ENCODE measurements at places on chromosomes 4 and X.

DNA sequence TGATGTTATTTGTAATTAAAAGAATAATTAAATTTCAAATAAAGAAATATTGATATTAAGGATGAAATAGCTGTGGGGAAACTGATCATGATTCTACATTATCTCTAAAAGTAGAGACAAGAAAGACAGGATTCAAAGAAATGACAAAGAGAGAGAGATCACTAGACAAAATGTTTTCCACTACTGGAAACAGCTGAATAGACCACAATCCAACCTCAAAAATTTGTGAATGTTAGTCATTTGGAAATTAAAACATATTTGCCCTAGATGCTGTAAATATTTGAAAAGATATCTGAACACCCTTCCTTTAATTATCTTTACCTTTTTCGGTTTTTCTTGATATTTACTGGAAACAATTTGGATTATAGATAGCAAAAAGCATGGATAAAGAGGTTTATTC, 414.9 kb downstream of the CENPC start:
- no peak for DNase-seq

DNA sequence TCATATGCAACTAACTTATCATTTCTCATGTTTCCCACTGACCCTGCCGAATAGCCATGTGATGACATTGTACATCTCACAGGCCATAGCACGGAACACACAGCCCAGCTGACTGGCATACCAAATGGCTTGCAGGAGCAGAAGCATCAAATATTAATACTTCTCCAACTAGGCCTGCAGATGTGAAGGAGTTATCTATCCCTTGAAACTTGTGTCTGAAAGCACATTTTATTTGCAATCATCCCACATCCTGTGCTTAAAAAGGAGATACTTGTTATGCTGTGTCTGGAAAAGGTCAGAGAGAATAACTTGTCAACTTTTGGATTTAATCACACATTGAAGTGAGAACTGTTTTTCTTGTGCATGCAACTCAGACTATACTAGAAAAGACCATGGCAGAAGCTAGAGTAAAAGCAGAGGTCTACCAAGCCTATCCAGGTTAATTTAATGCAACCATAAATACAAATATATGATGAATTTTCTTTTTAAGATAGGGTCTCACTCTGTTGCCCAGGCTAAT, 100.4 kb downstream of the IRF2 start:
- DNase-seq = no peak

GRCh38 chrX:129565046-129565650, 25.1 kb downstream of the OCRL start:
- DNase-seq = no peak

DNA sequence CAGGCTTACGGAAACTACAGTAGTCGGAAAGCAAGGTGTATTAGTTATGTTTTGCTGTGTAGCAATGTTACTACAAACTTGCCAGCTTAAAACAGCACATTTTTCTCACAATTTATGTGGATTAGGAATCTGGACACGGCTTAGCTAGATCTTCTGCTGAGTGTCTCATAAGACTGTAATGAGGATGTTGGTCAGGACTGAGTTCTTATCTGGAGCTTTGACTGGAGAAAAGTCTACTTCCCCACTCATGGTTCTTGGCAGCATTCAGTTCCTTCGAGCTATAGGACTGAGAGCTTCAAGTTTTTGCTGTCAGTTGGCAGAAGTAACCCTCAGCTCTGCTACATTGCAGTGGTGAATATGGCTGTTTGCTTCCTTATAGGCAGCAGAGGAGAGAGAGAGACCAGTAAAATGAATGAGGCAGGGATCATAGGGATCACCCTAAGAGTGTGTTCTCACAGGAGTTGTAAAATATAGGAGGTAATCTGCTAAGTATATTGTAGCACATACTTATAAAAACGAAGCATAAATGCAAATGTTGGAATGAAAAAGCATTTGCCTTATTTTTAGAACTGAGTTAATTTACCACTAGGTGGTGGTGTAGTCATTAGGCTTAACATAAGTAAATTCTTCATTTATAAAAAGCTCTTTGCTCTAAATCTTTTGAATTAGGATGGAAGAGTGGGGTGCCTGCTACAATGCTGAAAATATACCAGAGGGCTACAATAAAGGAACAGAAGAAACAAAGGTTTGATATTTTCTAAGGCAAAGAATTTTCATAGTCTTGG, 38.6 kb downstream of the ALG13 start:
- DNase-seq = no peak

- DNase-seq = no peak
These were observed 199.5 kb upstream of the ZCCHC13 start for GRCh38 chrX:74104356-74105015.

- DNase-seq = no peak
These were observed 196.3 kb upstream of the MAB21L2 start for GRCh38 chr4:150385606-150386005.

DNA sequence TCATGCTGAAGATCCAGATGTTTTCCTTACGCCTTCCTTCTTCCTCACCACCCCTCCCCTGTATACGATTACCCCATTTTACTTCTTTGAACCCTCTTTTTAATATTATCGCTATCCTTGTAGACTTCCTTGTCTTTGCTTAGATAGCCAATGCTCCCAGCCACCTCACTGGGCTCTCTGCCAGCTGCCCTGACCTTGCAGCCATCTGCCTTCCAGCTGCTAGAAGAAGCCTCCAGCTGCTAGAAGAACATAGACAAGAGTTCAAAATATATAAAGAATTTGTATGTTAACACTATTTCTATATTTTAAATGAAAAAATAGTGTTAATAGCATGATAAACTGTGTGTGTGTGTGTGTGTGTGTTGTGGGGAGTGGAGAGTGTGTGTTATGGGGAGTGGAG, 374.7 kb downstream of the ANKRD50 start:
- DNase-seq = no peak

DNA sequence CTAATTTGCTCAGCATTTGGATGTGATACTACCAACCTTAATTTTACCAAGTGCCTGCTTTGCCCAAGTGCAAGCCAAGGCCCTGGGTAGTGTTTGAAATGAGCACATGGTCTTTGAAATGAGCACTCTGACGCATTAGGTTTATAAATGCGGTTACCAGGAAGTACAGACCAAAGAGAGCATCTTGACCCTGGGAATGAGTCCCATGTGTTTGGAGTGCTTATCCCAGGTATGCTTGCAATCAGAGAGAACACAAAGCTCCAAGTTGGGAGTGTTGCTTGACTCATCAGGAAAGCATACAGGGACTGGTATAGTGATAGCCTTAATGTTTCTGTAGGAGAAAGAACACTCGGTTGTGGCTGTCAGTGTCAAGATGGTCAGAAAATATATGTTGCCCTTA, 203.6 kb upstream of the MAMLD1 start:
- DNase-seq = no peak

DNA sequence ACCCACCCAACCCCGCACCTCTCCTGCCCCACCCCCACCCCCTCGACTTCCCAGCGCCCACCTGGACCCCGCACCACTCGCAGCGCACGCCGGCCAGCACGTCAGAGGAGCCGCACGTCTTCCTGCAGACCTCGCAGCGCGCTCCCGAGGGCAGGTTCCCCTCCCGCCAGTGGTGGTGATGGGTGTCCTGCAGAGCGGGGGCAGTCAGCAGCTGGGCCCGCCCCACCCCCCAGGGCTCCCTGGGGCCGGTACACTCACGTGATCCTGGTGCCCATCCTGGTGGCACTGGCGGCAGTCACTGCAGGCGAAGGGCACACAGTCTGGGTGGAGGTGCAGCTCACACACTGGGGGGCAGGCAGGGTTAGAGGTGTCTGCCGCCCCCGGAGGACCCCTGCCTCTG, 5.1 kb downstream of the DGKQ start:
- DNase-seq = no peak

GRCh38 chr4:28759064-28759463, 1898.4 kb downstream of the STIM2 start:
- no peak for DNase-seq

- DNase-seq = no peak
These were observed 8.5 kb downstream of the RAPGEF2 start for GRCh38 chr4:159111416-159111815.

GRCh38 chr4:105458001-105458400, 15.9 kb downstream of the PPA2 start:
- no peak for DNase-seq

- no peak for DNase-seq
These were observed 82.2 kb upstream of the PCDH18 start for GRCh38 chr4:137614491-137614890.

DNA sequence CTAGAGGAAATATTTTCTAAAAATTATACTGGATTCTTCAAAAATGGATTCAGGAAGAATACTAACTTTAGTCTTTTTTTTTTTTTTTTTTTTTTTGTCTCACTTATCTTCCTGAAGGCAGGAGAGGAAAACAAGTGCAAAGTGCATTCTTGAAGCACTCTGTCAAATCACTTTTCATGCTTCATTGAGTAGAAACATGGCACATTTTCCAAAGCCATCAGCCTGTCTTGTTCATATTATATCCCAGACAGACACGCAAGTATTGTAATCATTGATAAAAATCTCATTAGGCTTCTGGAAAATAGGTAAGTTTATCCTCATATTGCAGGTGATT, 1.2 kb downstream of the BBS12 start:
- DNase-seq = no peak

DNA sequence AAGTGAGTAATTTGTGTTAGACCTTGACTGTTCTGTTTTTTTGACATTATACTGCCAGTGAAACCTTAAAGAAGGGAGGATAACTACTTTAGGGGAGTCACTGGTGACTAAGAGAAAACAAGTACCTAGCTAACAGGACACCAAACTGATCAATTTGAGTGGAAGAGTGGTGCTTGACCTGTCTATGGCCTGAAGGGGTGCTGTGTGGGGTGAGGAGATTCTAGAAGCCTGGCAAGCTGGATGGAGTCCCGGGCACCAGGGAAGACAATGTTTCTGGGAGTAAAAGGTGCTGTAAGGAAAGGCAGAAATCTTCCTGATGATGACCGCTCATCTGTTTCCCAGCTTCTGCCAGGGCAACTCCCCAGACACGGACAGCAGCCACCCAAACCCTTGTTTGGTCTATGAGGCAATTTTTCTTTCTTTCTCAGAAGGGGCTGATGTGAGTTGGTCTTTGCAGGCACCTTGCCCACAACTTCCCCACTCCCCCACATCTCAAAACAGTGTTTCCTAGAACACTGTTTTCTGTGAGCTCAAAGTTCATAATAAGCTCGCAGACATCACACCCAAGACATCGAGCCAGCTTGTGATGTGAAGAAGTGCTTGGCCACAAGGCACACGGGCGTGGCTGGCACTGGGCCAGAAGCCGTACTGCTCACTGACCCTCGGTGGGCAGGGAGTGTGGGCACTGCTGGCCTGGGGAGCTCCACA, 4.6 kb downstream of the TXK start:
- peak; percentile 24 for DNase-seq

- peak; percentile 19 for DNase-seq
These were observed 31.0 kb downstream of the TMEM131L start for GRCh38 chr4:153497091-153497531.

GRCh38 chr4:164606478-164606877, 147.5 kb upstream of the SMIM31 start:
- no peak for DNase-seq

DNA sequence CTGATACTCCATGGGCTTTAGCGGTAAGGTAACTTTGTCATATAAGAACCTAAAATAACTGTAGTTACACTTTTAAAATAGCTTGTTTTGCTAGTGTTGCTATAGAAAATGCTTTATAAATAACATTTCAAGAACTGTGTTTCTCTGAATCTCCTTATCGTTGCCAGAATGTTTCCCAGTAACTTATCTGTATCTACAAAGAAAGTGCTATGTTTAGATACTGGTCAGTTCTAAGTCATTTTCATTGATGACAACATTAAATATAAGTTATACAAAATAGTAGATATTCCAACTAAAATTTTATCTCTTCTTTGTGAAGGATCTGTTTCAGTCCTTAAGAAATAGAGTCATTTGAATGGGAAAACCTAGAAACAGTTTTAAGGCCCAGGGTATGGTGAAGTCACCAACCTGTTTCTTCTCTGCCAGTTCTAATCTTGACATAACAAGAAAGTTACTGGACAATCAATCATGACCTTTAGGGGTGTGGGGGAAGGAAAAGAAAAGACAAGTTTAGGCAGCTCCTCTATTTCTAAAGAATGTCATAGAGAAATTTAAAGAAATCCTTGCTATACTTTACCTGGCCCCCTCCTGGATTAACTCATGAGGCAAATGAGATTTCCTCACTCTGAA, 425.9 kb downstream of the RPA4 start:
- no peak for DNase-seq

GRCh38 chr4:124940387-124940786, 227.9 kb upstream of the ANKRD50 start:
- no peak for DNase-seq

DNA sequence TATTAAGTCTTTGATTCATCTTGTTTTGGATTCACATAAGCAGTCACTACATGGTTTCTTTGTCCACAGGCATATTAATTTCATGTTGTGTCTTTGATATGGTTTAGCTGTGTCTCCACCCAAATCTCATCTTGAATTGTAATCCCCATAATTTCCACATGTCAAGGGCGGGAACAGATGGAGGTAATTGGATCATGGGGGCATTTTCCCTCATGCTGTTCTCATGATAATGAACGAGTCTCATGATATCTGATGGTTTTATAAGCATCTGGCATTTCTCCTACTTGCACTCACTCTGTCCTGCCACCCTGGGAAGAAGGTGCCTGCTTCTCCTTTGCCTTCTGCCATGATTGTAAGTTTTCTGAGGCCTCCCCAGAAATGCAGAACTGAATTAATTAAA, 1811.2 kb upstream of the PCDH10 start:
- DNase-seq = no peak

GRCh38 chrX:22399437-22400192, 126.9 kb downstream of the CBLL2 start:
- DNase-seq = no peak

DNA sequence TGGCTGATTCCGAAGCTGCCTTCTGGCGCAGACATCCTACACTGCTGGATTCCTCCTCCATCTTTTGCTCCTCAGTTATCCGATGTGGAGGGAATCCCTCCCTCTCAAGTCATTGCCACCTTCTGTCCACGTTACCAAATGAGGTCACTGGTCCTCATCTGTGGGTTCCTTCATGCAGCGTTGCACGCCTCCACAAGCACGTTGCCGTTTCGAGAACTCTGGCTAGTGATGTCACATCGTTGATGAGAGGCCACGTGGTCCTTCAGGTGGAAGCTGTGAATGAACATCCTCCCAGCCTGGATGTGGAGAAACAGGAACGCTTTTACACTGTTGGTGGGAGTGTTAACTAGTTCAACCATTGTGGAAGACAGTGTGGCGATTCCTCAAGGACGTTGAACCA, 323.2 kb downstream of the DHRSX start:
- DNase-seq = no peak

GRCh38 chrX:19003756-19004155, 19.8 kb upstream of the PHKA2 start:
- DNase-seq = no peak

GRCh38 chr4:37531151-37531550, 155.0 kb downstream of the RELL1 start:
- no peak for DNase-seq

DNA sequence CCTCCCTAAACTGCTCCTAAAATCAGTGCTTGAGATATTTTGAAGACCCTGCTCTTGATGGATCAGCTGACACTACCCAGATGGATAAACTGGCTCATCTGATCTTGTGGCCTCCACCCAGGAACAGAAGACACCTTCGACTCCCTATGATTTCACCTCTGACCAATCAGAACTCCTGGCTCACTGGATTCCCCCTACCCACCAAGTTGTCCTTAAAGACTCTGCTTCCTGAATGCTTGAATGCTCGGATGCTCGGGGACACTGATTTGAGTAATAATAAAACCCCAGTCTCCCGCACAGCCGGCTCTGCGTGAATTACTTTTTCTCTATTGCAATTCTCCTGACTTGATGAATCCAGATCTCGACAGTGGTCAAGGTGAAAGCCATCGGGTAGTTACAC, 12.0 kb upstream of the RPS3A start:
- no peak for DNase-seq
